Hepatocyte (in vitro differentiated cells): ENCODE measurements at places on chromosomes 16 and 17.
A peak's percentile ranks its signal among the peaks of the same experiment; 100 is the strongest.

DNA sequence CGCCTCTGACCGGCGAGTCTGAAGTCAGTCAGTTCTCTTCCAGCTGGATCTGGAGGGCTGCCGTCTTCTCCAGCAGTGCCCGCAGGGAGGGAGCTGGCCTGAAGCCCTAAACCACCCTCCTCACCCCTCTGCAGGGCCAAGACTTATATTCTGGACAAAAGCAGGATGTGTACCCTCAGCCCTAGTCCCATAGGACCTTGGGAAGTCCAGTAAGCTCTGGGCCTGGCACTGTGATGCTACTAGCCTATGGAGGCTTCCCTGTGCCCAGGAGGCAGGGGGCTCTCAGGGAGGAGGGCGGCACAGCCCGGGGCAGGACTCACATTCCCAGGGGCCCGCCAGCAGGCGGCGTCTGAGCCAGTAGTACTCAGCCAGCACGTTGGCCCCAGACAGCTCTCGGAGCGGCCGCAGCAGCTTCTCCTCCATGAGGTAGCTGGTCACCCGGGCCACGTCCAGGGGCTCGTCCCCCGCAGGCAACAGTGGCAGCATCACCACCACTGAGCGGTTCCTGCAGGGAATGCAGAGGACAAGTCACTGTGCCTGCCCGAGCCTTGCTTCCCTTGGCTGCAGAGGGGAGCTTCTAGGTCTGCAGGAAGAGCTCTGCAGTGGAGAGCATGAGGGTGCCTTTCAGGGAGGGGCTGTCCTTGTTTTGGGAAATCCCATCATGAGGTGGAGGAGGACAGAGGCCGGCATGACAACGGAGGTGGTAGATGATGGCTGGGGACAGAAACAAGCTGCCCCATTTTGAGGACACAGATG, 41.7 kb downstream of the RMI2 start:
- peak; percentile 66 for DNase-seq

DNA sequence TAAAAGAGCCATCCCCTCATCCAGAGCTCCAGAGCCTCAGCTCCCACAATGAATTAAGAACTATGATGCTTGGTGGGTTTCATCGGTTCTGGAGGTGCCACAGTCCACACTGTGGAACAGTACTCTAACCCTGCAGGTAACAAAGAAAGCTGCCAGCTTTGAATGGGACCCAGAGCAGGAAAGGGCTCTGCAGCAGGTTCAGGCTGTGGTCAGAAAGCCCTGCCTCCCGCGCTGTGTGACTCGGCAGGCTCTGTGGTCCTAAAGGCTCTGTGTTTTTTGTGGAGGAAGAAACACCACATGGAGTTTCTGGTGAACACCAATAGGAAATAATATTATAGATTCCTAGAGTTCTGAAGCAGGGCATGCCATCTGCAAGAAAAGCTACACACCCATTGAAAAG, 32.5 kb downstream of the MRPS23 start:
- no peak for DNase-seq

- no peak for DNase-seq
Observed at GRCh38 chr16:67471758-67472384, 9.1 kb downstream of the ATP6V0D1 start.

DNA sequence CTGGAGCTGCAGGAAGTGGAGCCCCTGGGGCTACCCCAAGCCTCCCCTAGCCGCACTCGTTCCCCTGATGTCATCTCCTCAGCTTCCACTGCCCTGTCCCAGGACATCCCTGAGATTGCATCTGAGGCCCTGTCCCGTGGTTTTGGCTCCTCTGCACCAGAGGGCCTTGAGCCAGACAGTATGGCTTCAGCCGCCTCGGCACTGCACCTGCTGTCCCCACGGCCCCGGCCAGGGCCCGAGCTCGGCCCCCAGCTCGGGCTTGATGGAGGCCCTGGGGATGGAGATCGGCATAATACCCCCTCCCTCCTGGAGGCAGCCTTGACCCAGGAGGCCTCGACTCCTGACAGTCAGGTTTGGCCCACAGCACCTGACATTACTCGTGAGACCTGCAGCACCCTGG, 4.1 kb upstream of the NRN1L start:
- no peak for DNase-seq

- no peak for DNase-seq
Observed at GRCh38 chr17:21250854-21251253, 2.4 kb downstream of the NATD1 start.

- DNase-seq: peak; percentile 11
Observed at GRCh38 chr17:49362723-49363117, 670 bp upstream of the ZNF652 start.

GRCh38 chr17:40072040-40072734, 9.4 kb downstream of the THRA start:
- DNase-seq: peak; percentile 72

DNA sequence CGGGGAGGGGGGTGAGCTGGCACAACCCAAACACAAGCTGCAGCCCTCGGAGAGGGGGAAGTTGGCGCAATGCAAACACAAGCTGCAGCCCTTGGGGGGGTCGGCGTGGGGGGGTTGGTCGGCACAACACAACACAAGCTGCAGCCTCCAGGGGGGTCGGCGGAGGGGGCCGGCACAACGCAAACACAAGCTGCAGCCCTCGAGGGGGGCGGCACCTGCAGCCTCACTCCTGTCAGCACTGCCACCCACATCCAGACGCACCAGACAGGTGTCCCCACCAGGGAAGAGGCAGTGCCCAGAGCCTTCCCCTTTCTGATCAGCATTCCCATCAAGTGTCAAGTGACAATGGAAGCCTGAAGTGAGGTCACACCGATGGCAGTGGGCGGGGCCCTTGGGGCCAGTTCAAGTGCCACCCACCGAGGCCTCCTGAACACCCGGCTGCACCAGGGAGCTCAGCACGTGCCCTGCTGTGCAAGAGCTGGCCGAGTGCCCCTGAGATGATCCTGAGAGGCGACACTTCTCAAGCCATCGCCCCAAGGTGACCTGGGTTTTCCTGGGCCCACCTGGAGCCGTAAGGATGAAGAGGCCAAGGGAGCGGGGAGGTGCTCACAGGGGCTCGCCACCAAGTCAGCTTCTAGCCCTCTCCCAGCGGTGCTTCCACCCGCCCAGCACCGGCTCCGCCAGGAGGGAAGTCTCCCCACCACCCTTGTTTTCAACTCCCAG, 59.3 kb downstream of the KLHDC4 start:
- peak; percentile 50 for DNase-seq

GRCh38 chr16:88716601-88717001, 10.3 kb downstream of the CTU2 start:
- DNase-seq: no peak

DNA sequence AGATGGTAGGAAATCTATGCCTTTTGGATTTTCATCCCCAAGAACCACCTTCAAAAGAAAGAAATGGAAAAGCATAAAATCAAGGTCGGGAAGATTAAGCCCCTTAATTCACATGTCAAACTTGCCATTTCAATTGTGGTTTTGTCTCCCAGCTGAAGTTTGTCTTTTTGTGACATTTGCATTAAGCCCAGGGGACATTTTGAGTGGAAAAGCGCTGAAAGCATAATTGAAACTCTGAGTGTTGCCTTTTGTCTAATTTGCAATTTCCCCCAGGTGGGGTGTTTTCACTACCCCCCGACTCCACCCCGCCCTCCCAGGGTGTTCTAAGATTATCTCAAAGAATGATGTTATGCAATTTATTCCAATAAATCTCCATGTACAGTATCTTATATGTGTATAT, 396.2 kb downstream of the CDH13 start:
- DNase-seq: no peak

DNA sequence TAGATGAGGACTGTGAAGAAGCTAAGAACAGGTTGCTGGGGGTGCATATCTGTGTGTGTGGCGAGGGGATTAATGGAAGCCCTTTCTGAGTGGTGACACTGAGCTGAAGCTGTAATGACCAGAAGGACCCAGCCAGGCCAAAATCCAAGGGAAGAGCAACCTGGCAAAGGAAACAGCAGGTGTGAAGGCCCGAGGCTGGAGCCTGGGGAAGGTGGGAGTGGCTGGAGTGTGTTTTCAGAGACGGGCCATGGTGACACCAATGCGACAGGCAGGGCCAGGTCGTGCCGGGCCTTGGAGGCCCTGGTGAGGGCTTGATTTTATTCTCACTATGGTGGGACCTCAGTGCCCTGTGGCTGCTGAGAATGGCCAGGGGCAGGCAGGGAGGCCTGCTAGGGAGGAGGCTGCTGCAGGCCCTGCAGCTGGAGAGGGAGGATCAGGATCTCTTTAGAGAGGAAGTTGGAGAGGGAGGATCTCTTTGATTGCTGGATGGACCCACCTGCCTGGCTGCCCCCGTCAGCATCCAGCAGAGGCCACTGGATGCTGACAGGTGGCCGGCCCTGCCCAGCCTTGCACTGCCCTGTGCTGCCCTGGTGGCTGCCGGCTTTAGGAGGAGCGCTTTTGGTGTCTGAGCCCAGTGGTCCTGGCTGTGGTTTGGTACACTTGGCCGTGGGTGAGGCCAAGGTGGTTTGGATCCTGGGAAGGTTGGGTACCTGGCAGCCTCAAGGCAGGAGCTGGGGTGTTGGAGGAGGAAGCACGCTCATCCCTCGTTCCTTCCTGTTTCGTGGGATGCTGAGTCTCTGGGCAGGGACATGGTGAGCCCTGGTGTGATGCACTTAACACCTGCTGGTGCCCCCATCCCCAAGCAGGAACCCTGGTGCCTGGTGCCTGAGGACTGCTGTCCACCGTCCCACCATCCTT, 188.3 kb downstream of the SEC14L1 start:
- no peak for DNase-seq

- DNase-seq: no peak
Observed at GRCh38 chr17:76146053-76146851, 5.2 kb upstream of the FOXJ1 start.

DNA sequence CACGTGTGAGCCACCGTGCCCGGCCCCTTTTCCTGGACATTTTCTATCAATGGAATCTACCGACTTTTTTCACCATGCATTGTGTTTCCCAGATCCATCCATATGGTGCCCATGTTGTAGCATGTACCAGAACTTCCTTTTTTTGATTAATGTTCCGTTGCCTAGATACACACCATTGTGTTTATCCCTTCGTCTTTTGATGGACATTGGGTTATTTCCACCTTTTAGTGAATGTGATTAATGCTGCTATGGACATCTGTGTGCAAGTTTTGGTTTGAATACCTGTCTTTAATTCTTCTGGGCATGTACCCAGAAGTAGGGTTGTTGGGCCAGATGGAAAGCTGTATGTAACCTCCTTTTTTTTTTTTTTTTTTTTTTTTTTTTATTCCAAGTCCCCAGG, 79.8 kb downstream of the NT5M start:
- no peak for DNase-seq

GRCh38 chr16:84283314-84284153, 11.1 kb upstream of the WFDC1 start:
- DNase-seq: no peak

DNA sequence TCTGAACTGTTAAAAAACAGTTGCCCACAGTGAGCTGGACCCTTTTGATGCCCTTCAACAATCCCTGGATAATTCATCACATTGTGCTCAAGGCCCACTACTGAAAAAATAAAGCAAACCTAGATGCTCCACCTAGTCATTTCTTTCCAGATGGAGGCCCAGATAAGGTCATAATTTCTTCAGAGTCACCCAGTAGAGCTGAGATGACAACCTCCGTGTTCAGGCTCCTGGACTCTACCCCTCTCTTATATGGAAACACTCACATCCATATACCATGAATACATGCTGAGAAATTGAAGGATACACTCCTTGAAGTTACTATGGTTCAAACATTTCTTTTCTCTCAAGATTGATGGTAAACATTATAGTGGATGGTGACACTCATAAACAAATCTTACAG, 2.7 kb upstream of the ABCA3 start:
- no peak for DNase-seq

DNA sequence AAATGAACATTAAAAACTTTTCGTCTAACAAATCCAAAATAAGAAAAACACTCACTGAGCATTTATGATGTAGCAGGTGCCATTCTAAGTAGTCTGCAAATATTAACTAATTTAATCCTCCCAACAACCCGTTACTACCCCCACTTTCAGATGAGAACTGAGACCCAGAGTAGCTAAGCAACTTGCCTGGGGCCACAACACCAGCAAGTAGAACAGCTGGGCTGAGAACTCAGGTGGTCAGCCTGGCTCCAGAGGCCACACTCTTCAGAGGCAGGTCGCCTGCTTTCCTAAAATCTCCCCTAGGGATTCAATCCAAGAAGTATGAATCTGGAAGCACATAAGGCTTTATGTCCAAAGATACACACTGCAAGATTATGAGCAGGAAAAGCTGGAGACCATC, 6.2 kb downstream of the MBTPS1 start:
- no peak for DNase-seq

- peak; percentile 91 for DNase-seq
Observed at GRCh38 chr16:57815987-57816745, 13.9 kb upstream of the KIFC3 start.

- DNase-seq: peak; percentile 80
Observed at GRCh38 chr17:50661795-50662391, 27.2 kb downstream of the ABCC3 start.

- no peak for DNase-seq
Observed at GRCh38 chr17:51238255-51238887, 21.5 kb downstream of the MBTD1 start.

- DNase-seq: no peak
Observed at GRCh38 chr16:14509055-14509454, 121.0 kb downstream of the PARN start.

DNA sequence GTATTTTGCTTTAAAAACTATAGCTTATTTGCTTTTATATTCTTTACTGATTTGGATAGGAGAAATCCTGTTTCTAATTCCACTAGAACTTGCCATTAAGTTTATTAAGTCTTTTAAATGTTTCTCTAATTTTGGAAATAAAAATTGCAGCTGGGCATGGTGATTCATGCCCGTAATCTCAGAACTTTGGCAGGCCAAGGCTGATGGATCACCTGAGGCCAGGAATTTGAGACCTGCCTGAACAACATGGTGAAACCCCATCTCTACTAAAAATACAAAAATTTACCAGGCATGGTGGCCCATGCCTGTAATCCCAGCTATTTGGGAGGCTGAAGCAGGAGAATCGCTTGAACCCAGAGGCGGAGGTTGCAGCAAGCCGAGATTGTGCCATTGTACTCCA, 30.7 kb downstream of the DNAH17 start:
- no peak for DNase-seq
